ENCODE measurements at places on chromosomes 7 and 10.

DNA sequence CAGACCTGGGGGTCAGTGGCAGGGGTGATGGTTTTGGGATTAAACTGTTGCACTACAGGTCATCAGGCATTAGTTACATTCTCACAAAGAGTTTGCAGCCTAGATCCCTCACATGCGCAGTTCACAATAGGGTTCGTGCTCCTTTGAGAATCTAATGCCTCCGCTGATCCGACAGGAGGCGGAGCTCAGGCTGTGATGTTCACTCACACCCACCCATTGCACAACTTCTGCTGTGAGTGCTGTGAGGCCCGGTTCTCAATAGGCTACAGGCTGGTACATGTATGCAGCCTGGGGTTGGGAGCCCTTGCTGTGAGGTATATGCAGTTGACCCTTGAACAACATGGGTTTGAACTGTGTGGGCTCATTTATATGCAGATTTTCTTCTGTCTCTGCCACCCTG lies 416.4 kb downstream of the GFRA1 start:
- no peak for DNase-seq

DNA sequence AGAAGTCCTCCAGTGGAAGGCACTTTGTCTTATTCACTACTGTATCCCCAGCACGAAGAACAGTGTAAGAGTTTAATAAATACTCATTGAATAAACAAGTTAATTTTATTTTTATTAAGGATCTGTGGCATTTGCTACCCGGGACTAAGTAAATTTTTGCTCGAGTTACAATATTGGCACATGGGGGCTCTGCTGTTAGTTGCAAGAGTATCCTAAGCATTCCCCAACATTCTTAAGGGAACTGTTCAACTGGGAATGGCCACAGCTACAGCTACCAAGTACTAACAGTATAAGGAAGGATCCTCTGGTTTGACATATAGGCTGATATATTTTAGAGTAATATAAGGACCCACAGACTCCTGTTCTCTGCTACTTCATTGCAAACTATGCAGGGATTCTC lies 8.7 kb upstream of the LRRTM3 start:
- DNase-seq, result no peak

GRCh38 chr7:27775782-27776181 lies 35.8 kb downstream of the TAX1BP1 start:
- DNase-seq, result no peak

- no peak for DNase-seq
Observed at GRCh38 chr7:150586068-150586784, 19.0 kb downstream of the GIMAP4 start.

DNA sequence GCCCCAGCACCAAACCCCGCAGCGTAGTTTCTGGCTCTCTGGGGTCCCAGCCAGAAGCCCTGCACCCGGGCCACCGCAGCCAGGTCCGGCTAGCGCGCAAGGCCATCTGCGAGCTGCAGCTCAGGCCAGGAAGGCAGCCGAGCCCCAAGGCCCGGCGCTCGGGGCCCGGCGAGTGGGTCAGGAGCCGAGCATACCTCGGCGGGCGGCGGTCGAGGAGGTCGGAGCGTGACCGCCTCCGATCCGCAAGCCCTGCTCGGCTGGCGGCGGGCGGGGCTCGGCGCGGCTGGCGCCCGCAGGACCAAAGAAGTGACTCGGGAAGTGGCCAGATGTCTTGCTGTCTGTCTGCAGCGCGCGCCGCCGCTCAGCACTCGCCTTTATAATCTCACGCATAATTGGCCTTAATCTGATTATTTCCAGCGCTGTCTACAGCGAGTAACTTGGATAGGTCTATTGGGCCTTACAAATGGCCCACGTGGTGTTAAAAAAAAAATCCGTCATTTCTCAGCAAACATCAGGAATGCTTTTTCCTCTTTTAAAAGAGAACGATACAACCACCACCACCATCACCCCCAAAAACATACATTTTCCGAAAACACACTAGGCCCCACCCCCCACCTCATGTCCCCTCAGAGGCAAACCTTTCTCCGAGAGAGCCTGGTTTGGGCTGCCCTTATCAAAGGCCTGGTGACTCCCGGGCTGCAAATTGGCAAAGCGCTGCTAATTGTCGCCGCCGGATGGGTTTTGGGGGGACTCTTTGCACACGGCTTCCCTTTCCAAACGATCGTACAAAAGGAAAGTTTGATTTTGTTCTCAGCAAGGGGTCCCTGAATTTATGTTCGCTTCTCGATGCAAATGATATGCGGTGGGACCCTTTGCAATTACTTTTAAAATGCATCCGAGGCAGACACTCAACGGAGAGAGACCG lies at the start of gene DRGX:
DRGX (minus strand) TSS at position 349 of the 925 bp plus-strand sequence. CDS start 649 bp downstream, outside the sequence.
- DNase-seq, result no peak

GRCh38 chr10:132058111-132058745 lies 7.5 kb upstream of the JAKMIP3 start:
- peak; percentile 96 for DNase-seq

DNA sequence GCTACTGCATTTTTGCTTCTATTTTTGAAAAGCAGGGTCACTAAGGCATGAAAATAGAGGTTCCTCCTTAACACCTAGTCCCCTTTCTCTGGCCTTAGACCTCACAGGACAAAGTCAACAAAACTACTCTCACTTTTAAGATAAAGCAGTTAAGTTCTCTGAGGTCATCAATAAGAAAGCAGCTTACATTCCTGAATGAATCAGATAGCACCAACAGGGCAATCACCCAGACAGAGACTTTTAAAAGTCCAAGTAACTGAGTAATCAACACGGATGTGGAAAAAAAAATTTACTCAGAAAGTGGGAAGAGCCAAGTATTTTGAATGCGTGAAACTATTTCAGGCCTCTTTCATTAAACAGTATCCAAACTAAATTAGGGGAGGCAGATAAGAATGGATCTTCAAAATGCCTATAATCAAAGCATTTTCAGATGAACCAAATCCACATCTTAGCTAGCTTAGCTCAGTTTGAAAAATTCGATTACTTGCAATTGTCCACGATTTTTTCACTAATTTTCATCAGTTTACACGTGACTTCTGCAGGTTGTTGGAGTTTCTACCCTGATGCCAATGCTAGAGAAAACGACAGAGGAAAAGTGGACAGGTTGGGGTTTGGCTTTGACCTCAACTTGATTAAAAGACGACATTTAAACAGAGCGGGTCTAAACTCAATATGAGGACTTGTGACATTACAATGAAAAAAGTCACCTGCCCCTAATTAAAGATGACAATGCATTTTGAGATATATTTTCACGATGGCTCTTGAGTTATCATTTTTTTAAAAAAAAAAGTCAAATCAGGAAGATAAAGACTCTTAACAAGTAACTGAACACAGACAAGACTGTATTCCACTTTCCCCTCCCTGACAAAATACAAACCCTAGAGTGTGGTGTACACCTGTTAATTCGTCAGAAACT lies 1.6 kb downstream of the BEND7 start:
- DNase-seq, result no peak

All from SW480 (cell line).